NCI-H1436 (cell line): ENCODE measurements at places on chromosomes 7 and 10.

- no peak for DNase-seq
Measured at GRCh38 chr10:127577376-127578258, 28.5 kb downstream of the NPS start.

GRCh38 chr7:55539380-55539779 is 32.9 kb downstream of the VOPP1 start:
- DNase-seq = no peak

GRCh38 chr7:24441314-24442027 is 131.8 kb upstream of the PALS2 start:
- DNase-seq = no peak

GRCh38 chr7:102024769-102025391 is 207.5 kb downstream of the CUX1 start:
- DNase-seq = no peak

DNA sequence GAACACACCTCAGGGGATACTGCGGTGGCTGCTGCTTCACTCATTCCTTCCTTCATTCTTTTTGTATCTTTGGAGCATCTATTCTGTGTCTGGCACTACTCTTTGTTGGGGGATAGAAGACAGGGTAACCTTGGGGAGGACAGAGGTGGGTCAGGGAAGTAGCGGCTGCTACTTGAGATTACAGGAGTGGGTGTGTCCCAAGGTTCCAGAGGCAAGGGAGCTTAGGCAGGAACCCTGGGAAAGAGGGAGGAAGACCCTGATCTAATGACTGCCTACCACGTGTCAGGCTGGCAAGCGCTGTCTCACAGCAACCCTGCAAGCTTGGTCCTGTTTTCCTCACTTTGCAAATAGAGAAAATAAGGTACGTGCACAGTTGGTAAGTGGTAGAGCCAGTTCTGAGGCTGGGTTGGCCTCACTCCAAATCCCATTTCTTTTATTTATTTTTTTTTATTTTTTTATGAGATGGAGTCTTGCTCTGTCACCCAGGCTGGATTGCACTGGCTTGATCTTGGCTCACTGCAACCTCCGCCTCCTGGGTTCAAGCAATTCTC is 985.9 kb upstream of the ZNF722 start:
- DNase-seq = no peak

DNA sequence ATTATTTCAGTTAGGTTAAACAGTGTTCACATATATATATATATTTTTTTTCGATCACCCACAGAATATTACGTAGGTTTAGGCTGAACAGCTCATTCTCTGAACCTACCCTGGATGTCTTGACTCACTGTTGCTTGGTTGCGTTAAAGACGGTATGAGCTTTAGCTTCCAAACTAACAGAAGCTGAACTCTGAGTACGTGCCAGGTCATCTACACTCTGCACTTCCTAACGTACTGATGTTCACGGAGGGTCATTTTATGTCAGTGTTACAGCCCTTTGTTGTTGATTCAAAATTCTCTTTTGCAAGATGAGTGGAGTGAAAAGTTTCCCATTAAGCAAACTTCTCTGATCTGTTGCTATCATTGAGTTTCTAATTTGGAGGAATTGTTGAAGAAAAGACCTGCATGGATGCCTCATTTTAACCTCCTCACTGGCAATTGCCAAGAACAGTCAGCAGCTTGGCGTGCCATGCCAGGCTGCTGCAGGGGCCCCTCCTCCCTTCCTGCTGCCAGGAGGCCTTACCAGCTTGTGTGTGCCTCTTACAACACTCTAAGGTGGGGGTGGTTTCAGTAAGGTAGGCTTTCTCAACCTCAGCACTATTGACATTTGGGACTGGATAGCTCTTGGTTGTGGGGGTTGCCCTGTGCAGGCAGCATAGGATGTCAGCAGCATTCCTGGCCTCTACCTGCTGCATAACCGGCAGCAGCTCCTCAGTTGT is 44.3 kb downstream of the INSYN2A start:
- no peak for DNase-seq

DNA sequence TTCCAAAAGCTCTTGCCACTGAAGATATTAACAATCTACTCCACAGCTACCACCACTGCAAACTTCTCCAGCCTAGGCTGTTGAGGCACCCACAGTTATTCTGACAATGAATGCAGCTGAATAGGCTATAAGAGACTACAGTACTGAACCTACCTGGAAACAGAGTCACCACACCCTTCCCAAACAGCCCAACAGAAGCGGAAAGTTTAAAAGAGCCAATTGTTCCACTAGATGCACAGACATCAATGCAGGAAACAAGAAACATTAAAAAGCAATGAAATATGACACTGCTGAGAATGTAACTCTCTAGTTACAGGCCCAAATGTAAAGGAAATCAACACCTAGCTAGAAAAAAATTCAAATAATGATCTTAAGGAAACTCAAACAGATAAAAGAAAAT is 64.5 kb upstream of the PLA2G12B start:
- no peak for DNase-seq

DNA sequence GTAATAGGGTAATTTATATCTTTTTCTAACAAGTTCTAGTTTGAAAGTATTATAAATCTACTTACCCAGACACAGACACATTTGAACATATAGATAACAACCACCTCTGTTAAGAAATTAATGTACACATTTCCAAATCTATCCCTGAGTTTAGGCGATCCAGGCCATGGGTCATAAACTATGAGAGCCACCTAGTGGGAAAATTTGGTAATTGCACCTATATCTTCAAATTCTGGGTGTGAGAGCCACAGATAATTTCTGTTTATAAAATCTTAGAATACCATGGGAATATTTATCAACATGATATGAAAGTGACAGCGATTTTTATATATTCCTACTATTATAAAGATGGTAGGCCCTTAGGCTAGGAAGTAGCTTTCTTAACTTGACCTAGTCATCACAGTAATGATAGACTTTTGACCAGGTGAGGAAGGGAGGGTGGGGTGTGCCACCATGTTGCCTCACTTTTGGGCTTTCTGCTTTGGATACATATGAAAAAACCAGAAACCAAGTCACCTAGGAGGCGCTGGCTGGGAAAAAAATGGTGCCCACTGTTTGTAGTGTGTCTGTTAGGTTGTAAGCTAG is 8.0 kb upstream of the EPHA1 start:
- DNase-seq = peak; percentile 22

DNA sequence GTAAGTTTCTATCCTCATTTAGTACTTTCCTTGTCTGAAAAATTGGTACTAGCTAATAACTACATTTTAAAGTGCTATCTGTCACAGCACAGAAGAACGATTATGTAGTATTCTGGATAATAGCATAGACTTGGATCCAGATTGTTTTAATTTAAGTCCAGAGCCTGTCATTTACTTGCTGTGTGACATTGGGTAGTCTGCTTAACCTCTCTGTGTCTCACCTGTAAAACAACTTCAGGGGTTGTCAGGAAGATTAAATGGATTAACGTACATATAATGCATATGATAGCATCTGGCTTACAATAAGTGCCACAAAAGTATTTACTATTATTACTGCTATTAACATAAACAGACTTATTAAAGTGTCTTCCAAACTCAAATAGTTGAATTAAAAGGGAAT is 1221.4 kb downstream of the GATA3 start:
- DNase-seq = no peak

DNA sequence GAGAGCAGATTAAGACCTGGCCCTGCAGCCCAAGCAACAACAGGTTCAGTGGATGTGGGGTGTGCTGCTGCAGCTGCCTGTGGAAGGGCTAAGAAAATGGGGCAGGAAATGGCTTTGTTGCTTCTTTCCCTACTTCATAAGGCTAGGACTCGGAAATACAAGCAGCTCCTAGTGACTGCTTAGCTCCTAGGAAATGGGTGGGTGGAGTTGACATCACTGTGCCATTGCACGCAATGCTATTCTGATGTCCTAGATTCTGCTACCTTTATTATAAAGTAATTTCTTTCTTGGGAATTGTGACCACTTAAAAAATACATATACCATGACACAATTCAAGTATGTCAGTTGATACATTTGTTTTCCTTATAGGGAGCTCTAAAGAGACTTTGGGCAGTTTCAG is 155.8 kb downstream of the FANK1 start:
- no peak for DNase-seq

DNA sequence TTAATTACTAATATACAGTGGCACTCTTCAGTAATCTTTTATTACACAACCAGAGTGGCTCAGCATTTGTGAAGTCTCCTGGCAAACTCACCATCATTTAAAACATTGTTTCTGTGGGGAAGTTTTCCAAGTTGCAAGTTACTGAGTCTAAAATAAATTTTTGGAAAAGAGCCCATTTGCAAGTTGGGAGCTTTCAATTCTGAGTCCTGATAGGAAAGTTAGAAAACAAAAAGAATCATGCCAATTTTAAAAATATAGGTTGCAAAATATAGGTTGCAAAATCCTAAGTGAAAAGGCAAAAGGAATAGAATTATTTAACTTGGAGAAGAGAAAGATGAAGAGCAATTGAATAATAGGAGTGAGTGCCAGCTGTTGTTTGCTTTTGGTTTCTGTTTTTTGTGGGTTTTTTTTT is 378.8 kb upstream of the C7orf33 start:
- no peak for DNase-seq

GRCh38 chr10:73771722-73772280 is 10.0 kb upstream of the CHCHD1 start:
- no peak for DNase-seq

DNA sequence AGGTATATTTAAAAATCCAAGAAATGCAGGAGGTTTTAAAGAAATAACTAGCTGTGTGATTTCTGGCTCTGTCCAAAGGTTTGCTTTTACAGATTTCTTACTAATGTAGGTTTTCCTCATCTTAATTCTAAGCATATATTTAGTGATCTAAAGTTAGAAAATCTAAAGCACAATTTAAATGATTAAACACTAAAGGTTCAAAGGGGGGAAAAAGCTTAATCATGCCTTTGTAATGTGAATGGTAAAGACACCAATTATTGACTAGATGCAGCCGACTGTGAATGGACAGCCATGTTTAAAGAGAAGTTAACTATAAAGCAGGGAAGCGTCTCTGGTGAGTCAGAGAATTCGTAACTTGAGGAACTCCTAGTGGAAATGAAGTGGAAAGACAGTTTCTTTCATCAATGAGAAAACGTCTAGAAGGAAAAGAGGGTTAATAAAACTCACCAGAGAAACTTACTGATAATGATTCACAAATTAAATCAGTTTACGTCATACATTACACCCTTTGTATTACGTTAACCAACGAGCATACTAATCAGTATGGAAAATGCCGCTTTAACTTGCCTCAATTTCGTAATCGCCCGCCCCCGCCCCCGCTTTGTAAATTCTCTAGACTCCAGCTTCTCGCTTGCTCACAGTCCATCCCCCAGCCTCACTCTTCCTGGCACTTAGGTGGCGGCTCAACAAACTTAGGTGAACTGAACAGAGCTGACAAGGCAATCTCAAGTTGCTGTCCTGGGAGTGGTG is 1.1 kb upstream of the HBP1 start:
- DNase-seq = peak; percentile 19

DNA sequence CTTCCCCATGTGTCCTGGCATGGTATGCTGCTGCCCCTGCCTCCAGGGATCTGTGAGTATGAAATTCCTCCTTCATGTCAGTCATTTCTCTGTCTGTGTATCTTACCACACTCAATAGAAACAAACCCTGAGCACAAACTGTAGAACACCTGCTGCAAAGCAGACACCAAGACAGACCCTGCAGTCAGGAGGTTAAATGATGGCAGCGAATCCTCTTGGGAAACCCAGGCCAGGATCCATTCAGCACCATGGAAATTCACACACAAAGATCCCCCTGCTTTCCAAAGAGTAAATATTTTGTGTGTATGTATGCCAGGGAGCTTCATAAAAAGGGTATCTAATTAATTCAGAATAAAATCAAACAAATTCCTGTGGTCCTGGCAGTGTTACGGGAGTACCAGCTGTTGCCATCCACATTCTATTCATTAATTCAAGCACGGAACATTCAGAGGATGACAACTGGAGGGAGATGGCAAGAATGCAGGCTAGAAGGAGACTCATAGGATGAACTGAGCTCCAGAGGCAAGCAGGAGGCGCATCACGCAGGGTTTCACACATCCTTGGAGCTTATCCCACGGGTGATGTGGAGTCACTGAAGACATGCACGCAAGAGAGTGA is 14.8 kb downstream of the ITIH5 start:
- no peak for DNase-seq

DNA sequence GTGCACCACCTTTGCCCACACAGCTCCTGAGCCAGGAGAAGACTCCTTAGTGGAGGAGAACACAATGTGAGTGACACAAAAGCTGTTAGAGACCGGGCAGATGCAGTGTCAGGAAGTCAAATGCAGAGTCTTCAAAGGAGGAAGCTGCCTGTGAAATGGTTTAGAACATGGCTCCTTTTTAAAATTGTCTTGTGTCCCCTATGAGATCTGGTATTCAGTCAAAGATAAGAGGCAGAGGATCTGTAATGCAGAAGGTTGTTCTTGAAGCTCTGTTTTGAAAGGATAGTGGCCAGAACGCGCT is 133.0 kb downstream of the VIPR2 start:
- DNase-seq = no peak

GRCh38 chr7:91554883-91555282 is 290.6 kb downstream of the FZD1 start:
- no peak for DNase-seq
